ENCODE measurements at places on chromosomes 5 and 9.

GRCh38 chr5:34045996-34046395 is 3.0 kb upstream of the C1QTNF3 start:
- no peak for DNase-seq

- no peak for DNase-seq
Measured at GRCh38 chr5:14213813-14214585, 70.9 kb downstream of the TRIO start.

DNA sequence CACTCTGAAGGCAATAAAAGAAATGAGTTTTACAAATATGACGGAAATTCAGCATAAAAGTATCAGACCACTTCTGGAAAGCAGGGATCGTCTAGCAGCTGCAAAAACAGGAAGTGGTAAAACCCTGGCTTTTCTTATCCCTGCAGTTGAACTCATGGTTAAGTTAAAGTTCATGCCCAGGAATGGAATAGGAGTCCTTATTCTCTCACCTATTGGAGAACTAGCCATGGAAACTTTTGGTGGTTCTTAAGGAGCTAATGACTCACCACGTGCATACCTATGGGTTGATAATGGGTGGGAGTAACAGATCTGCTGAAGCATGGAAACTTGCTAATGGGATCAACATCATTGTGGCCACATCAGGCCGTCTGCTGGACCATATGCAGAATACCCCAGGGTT is 93.5 kb upstream of the RGMB start:
- no peak for DNase-seq

- no peak for DNase-seq
Measured at GRCh38 chr5:149635394-149635793, 54.1 kb downstream of the ARHGEF37 start.

DNA sequence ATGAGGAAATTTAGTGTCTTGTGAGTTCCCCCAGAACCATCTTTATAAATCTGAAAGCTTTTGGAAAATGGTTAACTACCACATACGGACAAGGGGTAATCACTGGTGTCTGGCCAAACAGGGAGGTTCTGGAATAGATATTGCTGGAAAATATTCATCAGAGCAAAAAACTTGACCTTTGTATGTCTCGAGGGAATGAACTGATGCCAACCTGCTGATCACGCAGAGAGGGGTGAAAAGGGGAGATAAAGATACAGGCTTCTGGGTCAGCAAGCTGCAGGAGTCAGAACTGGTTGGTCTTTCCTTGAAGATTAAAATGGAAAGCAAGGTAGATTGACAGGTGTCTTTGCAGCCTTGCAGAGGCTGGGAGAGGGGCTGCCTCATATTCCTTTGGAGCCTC is 35.5 kb downstream of the PSAT1 start:
- no peak for DNase-seq

DNA sequence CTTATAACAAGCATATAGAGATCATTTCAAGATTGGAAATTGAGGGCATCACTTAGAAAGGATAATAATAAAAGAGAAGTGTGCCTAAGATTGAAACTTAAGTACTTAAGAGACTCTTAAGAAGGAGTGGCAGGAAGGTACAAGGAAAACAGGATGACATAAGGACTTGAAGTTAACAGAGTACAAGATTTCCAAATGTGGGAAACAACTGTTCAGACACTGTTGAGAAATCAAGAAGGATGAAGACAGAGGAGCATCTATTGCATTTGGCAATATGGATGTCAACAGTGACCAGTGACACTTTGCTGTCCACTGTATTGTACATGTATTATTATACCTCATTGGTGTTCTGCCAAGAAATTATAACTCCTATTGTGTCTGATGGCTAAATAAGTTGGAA is 157.8 kb upstream of the PTGER4 start:
- DNase-seq, result no peak

All from right hindlimb (tissue), 1 donor.